Fibroblast of villous mesenchyme (primary cell): ENCODE measurements at places on chromosomes 3 and 15. TPM values are rescaled to one million over a fixed set of nuclear protein-coding genes. Genes with fewer than 3 reads are reported as not detected.

The SNTN gene
- total RNA-seq, result not detected in 2 replicates

The TNNC1 gene
- total RNA-seq, result 0.64 and 1.3 TPM in 2 replicates

The SGO1 gene
- 3.9 and 7.8 TPM in 2 replicates for total RNA-seq

The SCN5A gene
- total RNA-seq, result 0.43 and 0.97 TPM in 2 replicates

The NTRK3 gene
- 0.32 TPM in 1 of 2 replicates, not detected in the other for total RNA-seq

The TJP1 gene
- 79.2 and 103 TPM in 2 replicates for total RNA-seq

The CHRNA7 gene
- total RNA-seq, result not detected in 2 replicates

The ZNF80 gene
- under 0.01 TPM in 1 of 2 replicates, not detected in the other for total RNA-seq

The MGA gene
- total RNA-seq, result 27.7 and 41.5 TPM in 2 replicates

The RHOV gene
- under 0.01 TPM in 1 of 2 replicates, not detected in the other for total RNA-seq
